SHP77 (cell line): ENCODE measurements at places on chromosomes 16 and 17.

DNA sequence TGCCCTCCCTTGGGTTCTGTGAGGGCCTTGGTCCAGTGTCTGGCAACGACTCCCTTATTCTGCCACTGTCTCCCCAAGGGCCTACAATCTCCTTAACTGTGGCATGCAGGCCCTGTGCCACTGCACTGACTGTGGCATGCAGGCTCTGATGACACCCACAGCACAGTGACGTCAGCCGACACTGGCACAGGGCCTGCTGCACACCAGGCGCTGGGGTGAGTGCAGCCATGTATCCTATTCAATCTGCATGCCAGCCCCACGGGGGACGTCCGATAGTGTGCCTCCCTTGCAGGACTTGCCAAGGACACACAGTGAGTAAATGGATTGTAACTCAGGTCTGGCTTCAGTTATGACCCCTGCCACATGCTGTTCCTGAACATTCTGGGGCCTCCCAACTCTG, 39.8 kb upstream of the RASD1 start:
- peak; percentile 99 for DNase-seq

DNA sequence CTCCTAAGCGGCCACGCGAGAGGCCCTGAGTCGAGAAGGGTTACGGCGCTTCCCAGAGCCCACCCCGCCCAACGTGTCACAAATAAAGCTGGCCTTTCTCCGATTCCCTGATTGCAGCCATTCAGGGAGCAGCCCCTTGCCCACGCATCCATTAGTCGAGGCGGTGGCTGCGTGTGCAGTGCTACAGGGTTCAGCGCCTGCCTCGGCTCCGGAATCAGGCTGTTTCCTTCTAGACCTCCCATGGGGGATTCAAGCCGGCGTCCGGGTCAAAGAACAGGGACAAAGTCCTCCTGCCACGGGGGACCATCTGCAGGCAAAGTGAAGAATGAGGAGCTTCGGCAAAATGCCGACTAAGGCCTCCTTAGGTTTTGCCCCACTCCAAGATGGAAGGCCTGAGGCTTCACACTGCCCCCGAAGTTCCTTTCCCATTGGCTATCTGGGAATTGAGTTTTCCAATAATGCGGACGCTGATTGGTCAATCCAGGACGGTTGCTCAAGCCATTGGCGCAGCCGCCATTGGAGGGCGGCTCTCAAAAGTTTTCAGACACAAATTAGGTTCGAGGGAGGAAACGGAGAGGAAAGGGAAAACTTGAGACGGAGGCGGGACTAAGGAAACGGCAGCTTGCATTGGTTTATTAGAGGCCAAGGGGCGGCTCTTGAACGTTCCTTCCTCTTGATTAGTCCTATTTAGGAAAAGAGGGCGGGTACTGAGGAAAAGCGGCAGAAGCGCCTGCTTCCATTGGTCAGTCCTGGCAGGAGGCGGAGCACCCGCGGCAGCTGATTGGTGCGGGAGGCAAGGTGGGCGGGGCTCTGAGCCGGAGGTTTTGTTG, 430 bp upstream of the KATNB1 start:
- DNase-seq = peak; percentile 100

DNA sequence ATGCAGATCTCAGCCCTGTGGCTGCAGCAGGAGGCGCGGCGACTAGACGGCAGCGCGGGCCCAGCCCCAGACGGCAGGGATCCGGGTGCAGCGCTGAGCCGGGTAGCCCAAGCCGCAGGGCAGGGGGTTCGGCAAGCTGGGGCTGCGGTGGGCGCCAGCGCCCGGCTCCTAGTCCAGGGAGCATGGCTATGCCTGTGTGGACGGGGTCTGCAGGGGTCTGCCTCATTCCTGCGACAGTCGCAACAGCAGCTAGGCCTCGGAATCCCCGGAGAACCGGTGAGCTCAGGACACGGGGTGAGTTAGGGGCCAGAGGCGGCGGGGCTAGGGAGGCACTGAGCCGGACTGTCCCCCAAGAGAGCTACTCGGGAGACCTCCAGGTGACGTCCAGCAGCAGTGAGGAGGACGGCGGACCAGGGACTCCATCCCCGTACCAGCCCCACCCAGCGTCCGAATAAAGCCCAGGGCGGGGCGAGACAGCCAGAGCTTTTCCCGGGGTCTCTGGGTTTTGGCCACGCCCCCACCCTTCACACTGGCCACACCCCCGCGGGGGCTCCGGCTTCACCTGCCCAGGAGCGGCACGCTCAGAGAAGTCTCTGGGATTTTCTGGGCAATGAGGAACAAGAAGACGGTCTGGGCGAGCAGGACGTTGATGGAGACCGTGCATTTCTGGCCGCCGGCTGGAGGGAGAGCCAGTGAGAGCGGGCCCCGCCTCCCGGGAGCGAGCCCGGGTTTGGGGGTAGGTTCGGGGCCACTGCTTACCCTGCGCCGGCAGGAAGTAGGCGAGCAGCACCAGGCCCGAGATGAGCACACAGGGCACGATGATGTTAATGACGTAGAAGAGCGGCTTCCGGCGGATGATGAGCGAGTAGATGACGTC, 1.1 kb downstream of the C17orf107 start:
- no peak for DNase-seq

DNA sequence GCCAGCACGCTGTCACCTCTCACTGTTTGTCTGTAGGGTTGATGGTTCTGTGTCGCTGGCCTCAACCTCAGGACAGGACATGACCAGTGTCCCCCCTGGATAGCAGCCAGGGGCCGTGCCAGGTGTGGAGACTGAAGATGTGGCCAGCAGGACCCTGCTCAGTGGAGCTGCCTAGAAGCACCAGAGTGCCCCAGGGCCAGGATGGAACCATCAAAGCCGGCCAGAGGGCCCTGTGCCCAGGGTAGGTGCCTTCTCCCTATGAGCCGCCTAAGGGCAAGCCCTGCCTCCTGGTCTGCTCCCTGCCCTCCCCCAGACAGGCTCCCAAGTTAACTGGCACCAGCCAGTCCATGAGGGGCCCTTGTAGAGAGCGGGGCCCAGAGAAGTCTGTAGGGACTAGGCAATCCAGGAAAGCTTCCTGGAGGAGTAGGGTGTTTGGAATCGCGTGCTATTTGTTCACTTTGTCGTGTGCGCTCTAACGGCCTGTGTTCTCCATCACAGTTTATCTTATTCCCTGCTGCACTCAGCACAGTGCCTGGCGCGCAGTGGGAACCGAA, 546 bp upstream of the NDUFB10 start:
- no peak for DNase-seq

- no peak for DNase-seq
Measured at GRCh38 chr16:14303182-14303618, 232.1 kb downstream of the MRTFB start.
